M059J (cell line): ENCODE measurements at places on chromosomes 6 and 20. TPM values are rescaled to one million over a fixed set of nuclear protein-coding genes. Genes with fewer than 3 reads are reported as not detected.

- no peak for DNase-seq
Measured at GRCh38 chr6:146876271-146877151, 277.7 kb downstream of the ADGB start.

GRCh38 chr6:118581489-118581959 is 33.4 kb downstream of the PLN start:
- peak; percentile 46 for DNase-seq

DNA sequence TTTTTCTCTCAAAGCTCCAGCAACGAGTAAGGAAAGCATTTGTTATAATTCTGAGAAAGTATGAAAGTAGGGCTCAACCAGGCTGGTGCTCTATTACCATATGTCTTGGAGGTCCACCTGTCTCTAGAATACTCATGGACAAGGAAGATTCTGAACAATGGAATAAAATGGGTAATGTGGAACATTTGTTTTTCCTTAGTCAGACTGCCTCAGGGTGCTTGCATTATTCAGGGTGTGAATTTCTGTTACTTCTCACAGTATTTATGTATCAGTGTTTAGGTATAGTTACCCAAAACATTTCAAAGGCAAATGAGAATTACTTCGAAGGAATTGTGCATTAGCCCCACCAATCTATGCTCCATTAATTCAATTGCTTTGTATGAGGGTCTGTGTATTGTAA is 586.2 kb upstream of the CITED2 start:
- DNase-seq = peak; percentile 58

GRCh38 chr20:24978513-24978912 is 14.0 kb downstream of the APMAP start:
- DNase-seq = no peak

Gene ZNF391
- total RNA-seq = 5.2 and 6.6 TPM in 2 replicates

Gene CNKSR3
- total RNA-seq = 9.9 and 19.4 TPM in 2 replicates
